ENCODE measurements at places on chromosomes 16 and 17. TPM values are rescaled to one million over a fixed set of nuclear protein-coding genes. Genes with fewer than 3 reads are reported as not detected.

The ETV4 gene
- polyA plus RNA-seq: 49.4 TPM

GRCh38 chr17:19004421-19005136 lies at the start of gene FAM83G:
Gene FAM83G, minus strand, starts transcription at chr17:19004764. Its CDS starts 723 bp downstream, at chr17:19004041.
- DNase-seq: no peak

The LGALS9B gene
- not detected for polyA plus RNA-seq

GRCh38 chr17:73872816-73873215 lies 228.6 kb upstream of the SDK2 start:
- DNase-seq: no peak

The TBX2 gene
- 60.0 TPM for polyA plus RNA-seq

GRCh38 chr17:57459286-57459915 lies 203.1 kb downstream of the MSI2 start:
- no peak for DNase-seq

DNA sequence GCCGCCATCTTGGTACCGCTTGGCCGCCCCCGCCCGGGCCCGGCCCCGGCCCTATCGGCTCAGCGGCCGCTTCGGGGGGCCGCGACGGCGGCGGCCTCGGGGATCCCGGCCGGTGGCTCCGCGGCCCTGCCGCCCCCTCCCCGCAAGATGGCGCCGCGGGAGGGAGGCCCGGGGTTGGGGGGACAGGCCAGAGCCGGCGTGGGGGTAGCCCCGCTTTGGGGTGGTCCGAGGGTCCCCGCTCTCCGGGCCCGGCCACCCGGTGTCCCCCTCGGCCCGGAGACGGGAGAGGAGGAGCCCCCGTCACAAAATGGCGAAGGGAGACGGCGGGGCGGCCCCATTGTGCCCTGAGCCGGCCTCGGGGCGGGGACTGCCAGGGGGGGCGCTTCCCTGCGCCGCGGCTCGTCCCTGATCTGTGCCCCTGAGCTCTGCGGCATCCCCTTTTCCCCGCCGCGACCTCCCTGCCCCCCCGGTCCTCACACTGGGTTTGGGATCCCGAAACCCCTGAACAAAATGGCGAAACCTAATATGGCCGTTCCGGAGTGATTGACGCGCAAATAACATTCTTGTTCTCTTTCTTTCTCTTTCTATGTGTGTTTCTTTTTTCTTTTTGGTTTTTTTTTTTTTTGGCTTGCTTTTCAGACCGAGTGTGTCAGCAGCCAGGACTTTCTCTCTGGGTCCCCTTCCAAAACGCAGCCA lies 986 bp downstream of the HAPSTR1 start:
- DNase-seq: peak; percentile 29

DNA sequence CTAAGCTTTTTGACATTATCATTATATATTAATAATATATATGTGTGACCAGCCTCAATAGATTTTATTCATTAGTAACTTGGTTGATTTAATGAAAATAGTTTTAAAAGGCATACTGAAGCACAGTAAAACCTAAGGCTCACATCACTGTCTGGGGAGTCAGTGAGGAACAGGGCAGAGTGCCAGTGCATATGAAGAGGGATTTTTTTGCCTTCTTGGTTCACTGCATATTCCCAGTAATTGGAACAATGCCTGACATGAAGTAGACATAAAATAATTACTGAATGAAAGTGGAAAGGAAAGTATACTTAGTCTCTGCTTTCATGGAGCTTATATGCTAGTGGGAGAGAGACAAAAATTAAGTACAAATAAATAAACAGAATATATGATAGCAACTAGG lies 81.1 kb downstream of the FTO start:
- no peak for DNase-seq

The PRSS36 gene
- 0.92 TPM for polyA plus RNA-seq

The SYNGR3 gene
- 1.9 TPM for polyA plus RNA-seq

GRCh38 chr17:36184023-36184765 lies 7.8 kb upstream of the TBC1D3B start:
- DNase-seq: no peak

The SGCA gene
- polyA plus RNA-seq: 0.95 TPM

DNA sequence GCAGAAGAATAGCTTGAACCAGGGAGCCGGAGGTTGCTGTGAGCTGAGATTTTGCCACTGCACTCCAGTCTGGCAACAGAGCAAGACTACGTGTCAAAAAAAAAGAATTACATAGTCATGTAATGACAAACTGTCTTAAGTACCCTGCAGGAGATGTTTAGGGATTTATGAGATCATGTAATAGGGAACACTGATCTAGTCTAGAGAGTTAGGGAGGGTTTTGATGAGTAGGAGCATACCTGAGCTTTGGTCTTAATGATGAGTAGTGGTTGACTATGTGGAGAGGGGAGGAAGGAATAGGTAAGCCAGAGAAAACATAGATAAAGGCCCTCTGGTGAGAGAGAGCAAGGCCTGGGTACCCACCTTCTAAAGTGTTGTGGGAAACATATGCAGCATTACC lies 30.1 kb upstream of the NF1 start:
- DNase-seq: no peak

GRCh38 chr17:79834565-79835469 lies 4.4 kb downstream of the CBX4 start:
- DNase-seq: no peak

DNA sequence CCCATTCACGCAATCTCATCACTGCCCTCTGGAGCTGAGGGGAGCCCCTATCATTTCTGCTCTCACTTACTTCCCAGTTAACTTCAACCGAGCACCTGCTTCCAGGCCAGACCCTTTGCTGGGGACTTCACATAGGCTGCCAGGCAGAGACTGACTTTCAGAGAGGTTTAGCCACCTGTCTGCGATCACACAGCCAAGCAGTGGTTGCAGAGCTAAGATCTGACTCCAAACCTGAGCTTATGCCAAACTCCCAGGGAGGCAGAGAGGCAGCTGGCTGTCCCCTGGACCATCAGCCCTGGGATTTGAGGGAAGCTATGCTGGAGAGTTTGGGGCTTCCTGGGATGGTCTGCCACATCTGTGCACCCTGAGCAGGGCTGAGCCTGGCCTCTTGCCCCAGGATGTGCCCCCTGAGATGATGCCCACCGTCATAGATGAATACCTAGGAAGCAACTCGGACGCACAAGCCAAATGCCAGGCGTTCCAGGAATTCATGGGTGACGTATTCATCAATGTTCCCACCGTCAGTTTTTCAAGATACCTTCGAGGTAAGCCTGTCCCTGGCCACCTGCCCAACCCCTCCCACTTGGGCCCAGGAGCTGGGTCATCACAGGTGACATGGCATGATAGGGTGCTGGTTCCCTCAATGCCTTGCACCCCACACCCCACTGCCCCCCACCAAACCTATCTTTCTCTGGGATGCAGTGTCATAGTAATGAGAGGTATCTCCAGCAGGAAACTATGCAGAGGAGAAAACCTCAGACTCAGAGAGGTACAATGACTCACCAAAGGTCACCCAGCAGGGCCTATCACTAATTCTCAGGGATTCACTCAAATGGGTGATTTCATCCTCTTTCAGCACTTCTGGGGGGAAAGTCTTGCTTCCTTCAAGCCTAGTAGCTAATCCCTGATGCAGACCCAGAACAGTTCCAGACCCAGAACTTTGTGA lies 10.0 kb downstream of the CES3 start:
- DNase-seq: no peak

GRCh38 chr16:10850478-10850850 lies 26.5 kb upstream of the CIITA start:
- DNase-seq: no peak

GRCh38 chr16:56738221-56738620 lies 8.3 kb downstream of the NUP93 start:
- no peak for DNase-seq

DNA sequence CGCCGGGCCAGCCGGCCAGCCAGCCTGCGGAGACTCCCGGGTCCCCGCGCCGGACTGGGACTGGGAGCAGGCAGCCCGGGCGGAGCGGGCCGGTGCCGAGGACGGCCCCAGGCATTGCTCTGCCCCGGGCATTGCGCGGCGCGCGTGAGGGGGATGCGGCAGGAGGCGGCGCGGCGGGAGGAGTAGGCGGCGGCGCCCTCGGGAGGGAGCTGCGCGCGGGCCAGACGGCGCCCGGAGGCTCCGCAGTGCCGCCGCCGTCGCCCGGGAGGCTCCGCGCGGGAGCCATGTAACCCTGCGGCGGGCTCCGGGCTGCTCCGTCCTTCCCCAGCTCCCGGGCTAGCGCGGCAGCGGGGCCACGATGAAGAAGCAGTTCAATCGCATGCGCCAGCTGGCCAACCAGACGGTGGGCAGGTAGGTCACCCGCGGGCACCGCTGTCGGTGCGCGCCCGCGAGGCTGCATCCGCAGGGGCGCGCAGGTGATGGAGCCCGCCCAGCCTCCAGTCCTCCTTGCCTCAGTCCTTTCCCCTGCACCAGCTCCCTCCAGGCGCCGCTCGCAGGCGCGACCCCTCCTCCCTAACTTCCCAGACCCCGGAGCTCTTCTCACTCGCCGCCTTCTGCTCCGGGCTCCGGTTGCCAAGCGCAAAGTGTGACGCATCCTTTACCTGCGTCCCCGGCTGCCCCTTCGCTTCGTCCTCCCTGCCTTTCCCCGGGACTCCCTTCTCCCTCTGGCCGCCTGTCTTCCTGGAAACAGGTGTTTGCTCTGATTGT lies at the start of gene ARHGAP44:
Gene ARHGAP44 (plus strand): TSS at position 18 of the 768 bp plus-strand sequence. CDS start 341 bp downstream, at position 359.
- DNase-seq: no peak

GRCh38 chr16:66516808-66517585 lies 32.9 kb downstream of the TK2 start:
- DNase-seq: peak; percentile 75

The MMP15 gene
- polyA plus RNA-seq: 19.2 TPM

- DNase-seq: no peak
These were observed 46.3 kb downstream of the CYB5D2 start for GRCh38 chr17:4189280-4189679.

DNA sequence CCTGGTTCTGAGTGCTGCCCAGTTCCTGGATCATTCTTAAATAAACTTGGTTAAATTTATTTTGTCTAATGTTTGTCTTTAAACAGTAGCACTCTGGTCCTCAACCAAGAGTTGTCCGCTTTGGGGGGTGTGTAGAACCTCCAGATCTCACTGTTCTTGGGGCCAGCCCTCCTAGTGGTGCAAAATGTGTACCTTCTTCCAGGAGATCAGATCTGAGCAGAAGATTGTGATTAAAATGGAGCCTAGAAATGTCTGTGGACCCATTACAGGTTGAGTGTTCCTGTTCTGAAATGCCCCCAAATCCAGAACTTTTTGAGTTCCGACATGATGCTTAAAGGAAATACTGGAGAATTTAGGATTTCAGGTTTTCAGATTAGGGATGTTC lies 46.0 kb upstream of the CLEC18A start:
- no peak for DNase-seq

- DNase-seq: no peak
These were observed 27.1 kb downstream of the ADAM11 start for GRCh38 chr17:44785921-44786320.

- no peak for DNase-seq
These were observed 2.9 kb upstream of the CARMIL2 start for GRCh38 chr16:67641779-67642708.

DNA sequence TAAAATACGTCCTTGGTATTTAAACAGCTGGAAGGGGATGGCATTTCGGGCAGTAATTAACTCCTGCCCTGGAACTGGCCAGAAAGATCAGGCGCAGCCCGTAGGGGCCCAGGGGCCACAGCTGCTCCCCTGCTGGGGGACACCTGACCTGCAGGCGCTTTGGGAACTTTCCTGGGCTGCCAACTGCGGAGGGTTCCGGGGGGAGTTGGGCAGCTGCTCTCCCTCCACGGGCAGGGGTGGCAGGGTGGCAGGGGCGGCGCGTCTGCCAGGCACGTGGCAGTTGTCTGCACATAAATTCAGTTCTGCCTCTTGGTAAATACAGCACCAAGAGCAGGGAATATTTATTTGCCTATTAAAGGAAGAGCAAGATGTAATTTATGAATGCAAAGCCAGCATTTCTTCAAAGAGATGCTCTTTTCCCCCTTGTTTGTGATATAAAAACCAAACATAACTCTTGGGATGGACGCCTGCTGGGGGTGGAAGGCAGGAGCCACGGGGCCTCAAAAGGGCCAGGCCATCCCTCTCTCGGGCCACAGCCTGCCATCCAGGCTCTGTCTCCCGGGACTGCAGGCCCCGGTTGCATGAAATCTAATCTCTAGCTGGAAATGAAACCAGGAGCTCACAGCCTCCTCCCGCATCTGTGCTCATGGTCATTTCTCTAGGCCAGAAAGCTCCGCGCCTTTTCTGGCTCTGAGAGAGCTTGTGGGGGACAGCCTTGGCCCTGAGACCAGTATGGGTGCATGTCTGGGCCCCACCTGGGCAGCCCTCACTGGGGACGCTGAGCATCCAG lies 29.9 kb upstream of the CHMP6 start:
- no peak for DNase-seq

DNA sequence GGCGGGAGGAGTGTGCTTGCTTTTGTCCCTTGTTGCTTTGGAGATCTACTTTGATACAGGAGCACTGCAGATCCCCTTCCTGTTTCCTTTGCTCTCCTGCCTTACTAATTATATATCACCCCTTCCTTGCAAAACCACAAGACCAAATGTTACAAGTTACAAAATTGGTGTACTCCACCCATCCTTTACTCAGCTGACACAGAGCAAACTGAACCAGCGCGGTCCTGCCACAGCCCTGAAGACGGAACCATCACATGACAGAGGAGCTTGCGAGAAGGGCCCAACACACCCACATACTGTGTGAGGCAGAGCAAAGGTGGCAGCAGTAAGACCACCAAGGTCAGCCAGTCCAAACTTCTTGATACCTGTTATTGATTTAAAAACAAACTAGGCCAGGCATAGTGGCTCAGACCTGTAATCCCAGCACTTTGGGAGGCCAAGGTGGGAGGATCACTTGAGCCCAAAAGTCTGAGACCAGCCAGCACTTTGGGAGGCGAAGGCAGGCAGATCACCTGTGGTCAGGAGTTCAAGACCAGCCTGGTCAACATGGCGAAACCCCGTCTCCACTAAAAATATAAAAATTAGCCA lies 33.2 kb downstream of the CYTH1 start:
- DNase-seq: no peak

The TP53TG3B gene
- not detected for polyA plus RNA-seq

DNA sequence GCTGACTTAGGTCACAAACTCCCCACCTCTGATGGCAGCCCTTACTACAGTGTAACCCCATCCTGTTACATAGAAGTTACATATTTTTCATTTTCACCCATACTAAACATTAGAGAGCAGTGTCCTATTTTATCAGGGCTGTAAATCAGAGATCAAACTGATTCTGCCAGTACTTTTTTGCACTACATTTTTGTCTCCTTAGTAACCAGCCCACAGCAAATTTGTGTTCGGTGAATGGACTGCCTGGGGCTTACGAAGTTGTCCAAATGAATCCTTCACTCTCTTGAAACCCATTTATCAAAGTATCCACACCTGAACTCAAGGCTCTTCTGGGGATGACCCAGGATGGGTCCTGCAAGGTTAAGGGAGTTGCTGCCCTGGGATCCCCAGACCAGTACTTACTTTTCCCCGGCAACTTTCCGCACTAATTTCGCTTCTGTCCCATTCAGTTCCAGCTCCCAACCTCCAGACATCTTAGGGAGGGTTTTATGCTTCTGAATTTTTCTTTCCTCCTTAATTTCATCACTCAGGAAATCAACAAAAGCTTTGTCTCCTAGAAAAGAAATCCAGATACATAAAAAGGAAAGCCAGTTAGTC lies 1.1 kb downstream of the C1QBP start:
- no peak for DNase-seq

Measured in left renal cortex interstitium (tissue), 4 donors.